HFF-Myc (cell line): ENCODE measurements at places on chromosomes 7 and 10.

GRCh38 chr7:66239467-66239856 lies 34.3 kb downstream of the TPST1 start:
- no peak for DNase-seq

GRCh38 chr10:63173468-63174232 lies 40.5 kb downstream of the NRBF2 start:
- DNase-seq = no peak

DNA sequence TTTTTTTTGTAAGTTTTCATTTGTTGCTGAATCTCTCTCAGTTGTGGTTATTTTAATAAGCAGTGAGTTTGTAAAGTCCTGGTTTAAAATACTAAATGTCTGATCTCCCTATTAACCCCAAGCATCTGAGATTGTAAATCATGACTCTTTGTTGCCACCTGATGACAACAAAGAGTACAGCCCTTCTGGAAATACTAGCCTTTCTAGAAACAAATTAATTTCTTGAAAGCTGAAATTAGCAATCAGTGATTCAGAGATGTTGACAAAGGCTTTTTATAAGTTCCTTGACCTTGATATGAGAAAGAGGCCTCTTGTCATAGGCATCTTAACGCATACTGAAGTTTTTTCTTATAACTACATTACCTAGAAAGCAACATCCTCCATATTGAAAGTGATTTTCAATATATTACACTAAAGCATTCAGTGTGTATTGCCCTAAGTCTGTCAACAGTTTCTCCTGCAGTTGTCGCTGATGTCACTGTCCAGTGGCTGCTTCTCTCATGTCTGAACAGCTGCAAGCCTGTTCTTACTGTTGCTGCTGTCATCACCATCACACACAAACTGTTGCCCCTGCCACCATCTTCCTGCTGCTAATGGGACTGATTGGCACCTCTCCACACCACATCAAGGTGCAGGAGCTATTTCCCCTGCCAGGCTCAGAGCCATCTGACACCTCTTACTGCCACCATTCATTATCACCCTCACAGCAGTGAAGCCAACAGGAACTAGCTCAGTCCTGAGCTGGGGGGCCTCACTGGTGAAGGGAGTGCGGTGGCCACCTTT lies 95.1 kb upstream of the LRGUK start:
- no peak for DNase-seq

DNA sequence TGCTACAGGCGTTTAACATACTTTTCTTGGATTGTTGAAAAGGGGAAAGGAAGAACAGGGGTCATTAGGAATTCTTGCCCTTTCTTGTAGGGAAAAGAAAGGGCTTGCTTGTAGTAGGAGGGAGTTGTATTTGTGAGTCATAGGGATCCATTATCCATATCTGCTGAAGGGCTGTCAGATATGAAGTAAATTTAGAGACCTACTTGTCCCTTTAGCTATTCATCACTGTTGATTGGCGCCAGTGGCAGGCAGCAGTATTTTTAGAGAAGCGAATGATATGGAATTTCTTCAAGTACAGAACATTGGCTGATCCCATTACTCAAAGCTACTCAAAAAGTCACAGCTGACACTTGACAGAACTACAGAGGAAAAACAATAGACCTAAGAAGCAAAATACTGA lies 97.7 kb downstream of the CELF2 start:
- DNase-seq = no peak

DNA sequence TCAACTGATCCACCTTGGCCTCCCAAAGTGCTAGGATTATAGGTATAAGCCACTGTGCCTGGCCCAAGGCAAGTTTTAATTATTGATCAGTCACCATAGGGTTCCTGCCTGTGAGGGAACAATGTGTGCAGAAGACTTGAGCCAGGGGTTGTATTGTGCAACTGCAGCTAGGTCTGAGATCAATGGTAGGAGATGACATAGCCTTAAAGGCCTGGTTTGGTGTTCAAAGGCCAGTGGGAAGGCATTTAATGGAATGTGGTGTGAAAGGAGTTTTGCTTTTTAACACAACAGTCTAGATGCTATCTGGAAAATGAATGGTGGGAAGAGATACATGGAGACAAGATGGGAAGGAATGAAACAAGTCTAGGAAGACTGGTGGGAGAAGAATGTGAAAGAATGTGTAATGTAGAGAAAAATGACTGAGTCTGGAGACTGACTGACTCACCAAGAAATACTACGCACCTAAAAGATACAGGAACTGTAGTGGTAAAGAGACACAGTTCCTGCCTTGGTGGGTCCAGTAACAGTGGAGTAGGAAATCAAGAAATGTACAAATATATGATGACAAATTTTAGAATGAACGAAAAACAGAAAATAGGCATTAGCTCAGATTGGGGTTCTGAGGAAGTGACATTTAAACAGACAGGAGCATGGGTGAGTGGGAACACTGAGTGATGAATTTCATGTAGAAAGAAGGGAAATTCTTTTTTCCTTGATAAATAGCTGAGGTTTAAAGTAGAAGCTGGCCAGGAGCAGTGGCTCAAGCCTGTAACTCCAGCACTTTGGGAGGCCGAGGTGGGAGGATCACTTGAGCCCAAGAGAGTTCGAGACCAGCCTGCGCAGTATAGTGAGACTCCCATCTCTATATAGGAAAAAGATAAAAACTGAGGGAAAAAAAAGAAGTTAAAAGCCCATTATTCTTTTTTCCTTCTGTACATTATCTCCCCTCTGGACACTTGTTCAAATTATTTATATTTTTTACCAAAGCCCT lies 9.4 kb downstream of the HNRNPF start:
- DNase-seq = no peak

DNA sequence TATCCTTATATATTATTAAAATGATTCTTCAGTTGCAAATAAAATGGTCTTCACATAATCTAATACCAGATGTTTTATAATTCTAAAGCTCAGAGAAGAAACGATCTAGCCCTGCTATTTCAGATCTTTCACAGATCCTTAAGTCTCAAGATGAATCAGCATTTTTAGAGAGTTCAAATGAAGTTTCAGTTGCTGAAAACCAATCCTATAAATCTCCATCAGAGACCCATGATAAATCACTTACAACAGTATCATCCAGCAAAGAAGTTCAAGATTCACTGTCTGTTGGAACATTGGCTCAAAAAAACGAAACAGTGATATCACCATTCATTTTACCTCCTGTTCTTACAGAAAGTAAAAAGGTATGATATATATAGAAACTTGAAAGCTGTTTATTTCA lies 137.0 kb downstream of the CCDC7 start:
- no peak for DNase-seq

- no peak for DNase-seq
Observed at GRCh38 chr7:97001221-97001620, 4.1 kb upstream of the DLX6 start.

DNA sequence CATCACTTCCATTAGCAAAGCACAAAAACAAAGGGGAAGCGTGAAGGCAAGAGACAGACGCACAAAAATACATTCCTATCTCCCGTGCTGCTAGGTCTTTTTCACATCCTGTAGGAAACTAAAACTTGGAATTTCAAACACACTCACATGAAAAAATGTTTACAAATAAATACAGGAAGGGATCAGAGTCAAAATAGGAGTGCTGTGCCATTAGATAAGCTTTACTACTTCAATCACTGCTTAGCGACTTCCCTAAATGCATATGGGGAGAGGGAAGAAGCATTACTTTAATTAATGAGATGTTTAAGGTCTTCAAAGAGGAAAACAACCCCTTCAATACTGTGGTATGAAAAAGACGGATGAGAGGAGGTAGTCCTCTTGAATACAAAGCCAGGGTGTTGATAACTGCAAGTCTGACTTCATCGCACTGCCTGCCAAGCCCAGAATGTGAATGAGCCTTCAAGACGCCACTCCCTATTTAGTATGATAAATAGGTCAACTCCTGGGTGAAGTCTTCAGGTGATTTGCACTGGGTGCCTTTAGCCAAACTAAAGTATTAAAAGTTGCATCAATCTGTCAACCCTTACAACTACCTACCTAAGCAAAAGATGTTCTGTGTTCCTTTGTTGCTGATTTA lies 13.9 kb downstream of the PARD3 start:
- no peak for DNase-seq

- no peak for DNase-seq
Observed at GRCh38 chr10:105952153-105952552, 1212.4 kb downstream of the SORCS1 start.

DNA sequence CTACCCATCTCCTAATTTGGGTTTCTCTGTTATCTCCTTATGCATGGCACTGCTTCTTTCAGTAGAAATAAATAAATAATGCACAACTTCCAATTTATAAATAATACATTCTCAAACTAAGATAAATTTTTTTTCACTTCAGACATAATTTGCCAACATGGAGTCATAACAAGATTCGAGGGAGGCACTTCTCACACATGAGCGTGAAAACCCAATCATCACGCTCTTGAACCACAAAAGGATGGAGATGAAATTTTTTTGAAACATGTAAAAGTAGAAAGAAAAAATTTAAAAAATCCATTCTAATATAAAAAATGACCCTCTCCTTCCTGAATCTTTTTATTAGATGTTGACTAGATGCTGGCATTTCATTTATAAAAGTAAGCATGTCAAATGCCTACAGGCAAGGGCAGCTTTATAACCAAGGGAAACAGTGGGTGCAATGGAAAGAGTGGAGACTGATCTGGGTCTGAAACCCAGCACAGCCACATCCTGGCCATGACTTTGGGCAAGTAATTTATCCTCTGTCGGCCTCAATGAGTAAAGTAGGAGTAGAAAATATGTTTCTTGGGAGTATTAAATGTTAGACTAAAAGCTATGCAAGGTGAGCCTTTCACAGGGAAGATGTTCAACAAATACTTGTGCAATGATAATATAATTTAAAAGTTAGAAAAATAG lies 185.0 kb downstream of the STK31 start:
- DNase-seq = no peak

- no peak for DNase-seq
Observed at GRCh38 chr10:619710-620109, 69.8 kb downstream of the DIP2C start.

- no peak for DNase-seq
Observed at GRCh38 chr7:75623390-75624133, 115.2 kb downstream of the HIP1 start.

GRCh38 chr10:112082120-112082519 lies 101.4 kb downstream of the GPAM start:
- DNase-seq = no peak

GRCh38 chr7:91636728-91637127 lies 243.8 kb downstream of the MTERF1 start:
- DNase-seq = no peak

GRCh38 chr10:30786131-30786530 lies 156.6 kb upstream of the LYZL2 start:
- no peak for DNase-seq

- DNase-seq = no peak
Observed at GRCh38 chr7:34138483-34138882, 233.1 kb downstream of the BMPER start.

DNA sequence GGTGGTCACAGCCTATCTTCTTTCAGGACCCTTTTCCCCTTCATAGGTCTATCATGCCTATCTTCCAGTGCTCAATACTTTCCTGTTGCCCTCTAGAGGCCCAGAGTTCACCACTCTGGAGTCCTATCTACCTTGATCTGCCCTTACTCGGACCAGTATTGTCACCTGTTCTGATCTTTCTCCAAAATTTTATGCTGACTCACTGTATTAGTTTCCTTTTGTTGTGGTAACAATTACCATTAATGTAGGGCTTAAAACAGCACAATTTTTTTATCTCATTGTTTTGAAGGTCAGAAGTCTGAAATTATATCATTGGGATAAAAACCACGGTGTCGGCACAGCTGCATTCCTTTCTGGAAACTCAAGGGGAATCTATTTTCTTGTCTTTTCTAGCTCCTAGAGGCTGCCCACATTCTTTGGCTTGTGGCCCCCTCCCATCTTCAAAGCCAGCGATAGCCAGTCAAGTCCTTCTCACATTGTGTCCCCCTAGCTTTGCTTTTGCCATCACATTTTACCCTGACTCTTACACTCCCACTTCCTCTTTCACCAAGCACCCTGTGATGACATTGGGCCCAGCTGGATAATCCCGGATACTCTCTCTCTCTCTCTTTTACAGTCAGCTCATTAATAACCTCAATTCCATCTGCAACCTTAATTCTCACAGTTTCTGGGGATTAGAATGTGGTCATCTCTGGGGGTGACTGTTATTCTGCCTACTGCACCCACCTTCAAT lies 54.6 kb downstream of the TFAM start:
- no peak for DNase-seq

- DNase-seq = no peak
Observed at GRCh38 chr7:80095545-80095944, 39.1 kb upstream of the GNAI1 start.

- no peak for DNase-seq
Observed at GRCh38 chr7:1673581-1674118, 3.6 kb downstream of the ELFN1 start.

DNA sequence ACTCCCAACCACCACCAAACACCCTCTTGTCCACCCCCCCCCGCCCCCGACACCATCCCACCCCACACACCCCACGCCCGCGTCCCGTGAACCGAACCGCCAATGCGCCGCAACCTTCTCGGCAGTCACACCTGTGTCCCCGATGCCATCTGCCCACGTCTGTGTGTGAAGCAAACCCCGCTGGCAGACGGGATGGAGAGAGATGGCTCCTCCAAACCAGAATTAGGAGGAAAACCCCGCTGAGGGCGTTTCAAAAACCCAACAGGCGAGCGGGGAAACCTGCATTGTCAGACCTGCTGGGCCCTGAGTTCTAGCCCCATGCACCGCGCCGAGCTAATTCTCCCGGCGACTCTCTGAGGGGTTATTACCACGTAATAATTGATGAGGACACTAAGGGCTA lies 28.6 kb upstream of the KCNK18 start:
- no peak for DNase-seq

- no peak for DNase-seq
Observed at GRCh38 chr7:44132039-44132438, 8.7 kb upstream of the POLD2 start.

DNA sequence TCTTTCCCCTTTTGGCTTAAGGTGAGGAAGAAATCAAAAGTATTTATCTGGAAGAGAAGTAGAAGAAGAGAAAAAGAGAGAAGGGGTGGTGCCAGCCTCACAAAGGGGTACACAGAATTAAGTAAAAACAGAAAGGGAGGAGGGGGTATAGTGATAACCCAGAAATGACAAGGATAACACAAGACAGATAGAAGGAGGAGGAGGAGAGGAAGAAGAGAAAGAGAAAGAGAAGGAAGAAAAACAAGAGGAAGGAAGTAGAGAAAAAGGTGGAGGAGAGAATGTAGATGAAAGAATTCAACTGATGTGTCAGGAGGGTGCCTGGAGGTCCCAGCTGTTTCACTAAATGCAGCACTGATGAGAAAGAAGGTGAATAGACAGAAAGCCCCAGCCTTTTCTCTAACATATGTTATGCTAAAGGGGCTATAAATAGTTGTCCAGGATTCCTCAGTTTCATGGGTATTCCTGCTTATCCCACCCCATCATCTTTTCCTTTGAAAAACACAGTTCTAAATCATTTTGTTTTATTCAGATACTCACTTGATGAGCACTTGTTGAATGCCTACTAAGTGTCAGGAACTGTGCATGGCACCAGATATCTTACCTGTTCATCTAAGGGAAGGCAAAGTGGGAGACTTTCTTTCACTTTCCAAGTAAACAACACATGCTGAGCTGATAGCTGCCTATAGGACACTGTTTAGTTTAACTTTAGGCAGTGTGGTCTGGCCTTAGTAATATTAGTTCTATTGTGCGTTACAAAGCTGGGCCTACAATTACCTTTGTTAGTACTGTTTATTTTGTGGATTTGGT lies 8.0 kb downstream of the SEMA3E start:
- no peak for DNase-seq
